AG08395 (cell line): ENCODE measurements at places on chromosomes 5 and 9.

- DNase-seq = no peak
Observed at GRCh38 chr9:8643896-8644295, 844.3 kb upstream of the DMAC1 start.

- DNase-seq = no peak
Observed at GRCh38 chr5:33762859-33763258, 128.9 kb downstream of the ADAMTS12 start.

DNA sequence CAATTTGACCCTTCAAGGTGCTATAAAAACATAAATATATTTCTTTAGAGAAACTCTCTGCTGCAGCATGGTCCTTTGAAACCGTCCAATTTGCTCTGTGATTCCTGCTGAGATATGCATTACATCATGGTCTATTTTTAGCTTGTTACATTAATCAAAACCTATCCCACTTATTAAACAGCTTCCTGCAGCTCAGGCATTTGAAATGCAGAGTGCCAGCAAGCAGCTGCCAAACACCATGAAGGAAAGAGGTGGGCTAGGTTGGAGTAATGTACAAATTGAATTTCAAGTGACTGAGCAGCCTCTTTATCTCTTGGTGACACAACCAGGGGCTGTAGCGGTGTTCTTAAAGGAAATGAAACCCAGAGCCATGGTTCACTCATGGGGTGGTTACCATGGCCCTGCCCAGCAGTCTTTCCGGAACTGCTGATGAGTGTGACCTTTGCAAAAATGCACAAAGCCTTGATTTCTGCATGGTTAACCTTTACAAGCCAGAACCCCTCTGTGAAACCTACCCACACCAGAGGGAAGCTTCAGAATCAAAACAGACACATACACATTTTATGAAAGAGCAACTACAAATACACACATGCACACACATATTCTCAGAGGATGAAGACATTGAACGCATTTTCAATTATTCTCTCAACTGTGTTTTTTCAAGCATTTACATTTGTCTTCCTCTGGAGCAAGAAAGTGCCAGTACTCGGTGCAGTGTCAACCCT, 155.8 kb upstream of the ZNF608 start:
- DNase-seq = no peak

GRCh38 chr5:55172937-55173686, at the start of gene CDC20B:
TSS of gene CDC20B (minus strand) at chr5:55173177. CDS start at chr5:55173000, 177 bp downstream.
- peak; percentile 94 for DNase-seq

DNA sequence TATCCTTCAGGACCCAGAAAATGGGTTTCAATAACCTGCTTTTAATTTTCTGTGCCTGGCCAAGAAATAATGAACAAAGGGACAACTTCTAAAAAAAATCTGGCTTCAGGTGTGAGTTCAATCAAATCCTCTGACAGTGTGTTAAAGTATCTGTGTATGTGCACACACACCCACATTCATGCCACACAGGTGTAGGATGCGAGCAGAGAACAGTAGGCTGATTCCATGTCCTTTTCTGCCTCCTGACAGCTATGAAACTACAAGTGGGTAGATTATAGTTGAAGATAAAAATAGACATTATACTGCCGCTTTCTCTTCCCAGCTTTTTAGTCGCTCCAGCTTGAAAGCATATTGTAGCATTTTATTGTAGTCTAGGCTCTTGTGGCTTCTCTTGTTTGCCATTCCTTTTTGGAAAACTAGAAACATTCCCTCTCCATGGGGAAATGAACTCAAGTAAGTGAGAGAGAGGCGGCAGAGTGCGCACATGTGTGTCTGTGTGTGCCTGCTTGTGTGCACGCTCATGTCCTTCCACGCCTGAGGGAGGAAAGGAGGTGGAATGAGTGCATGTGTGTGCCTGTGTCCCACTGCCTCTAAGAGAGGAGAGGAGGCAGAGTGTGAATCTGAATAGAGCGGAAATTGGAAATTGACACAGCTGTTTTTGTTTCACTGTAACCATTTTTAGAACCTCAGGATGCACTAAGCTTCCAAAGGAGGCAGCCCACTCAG, 273.0 kb downstream of the ELAVL2 start:
- no peak for DNase-seq

- no peak for DNase-seq
Observed at GRCh38 chr9:137368431-137369035, 54.4 kb downstream of the EXD3 start.

GRCh38 chr5:51091816-51092215, 291.4 kb upstream of the ISL1 start:
- DNase-seq = no peak

GRCh38 chr5:124040799-124041198, 528.8 kb downstream of the CSNK1G3 start:
- DNase-seq = peak; percentile 15

GRCh38 chr5:1460054-1460682, 14.9 kb upstream of the SLC6A3 start:
- no peak for DNase-seq

DNA sequence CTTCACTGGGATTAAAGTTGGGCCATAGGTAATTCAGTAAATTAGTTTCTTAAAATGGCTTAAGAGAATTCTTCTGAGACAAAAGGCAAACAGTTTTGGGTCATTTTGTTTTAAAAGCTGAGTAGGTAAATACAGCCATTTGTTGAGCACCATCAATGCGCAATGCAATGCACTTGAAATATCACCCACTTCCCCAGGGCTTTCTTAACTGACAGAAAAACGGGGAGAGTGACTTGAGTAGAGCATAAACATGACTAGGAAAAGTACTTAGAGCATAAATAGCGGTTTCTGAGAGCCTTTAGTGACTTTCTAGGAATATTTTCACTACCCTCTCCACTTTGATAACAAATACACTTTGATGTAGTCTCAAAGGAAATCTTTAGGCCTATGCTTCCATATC, 27.2 kb downstream of the MLANA start:
- DNase-seq = no peak

GRCh38 chr5:17897776-17898175, 263.5 kb downstream of the TAF11L14 start:
- DNase-seq = no peak

DNA sequence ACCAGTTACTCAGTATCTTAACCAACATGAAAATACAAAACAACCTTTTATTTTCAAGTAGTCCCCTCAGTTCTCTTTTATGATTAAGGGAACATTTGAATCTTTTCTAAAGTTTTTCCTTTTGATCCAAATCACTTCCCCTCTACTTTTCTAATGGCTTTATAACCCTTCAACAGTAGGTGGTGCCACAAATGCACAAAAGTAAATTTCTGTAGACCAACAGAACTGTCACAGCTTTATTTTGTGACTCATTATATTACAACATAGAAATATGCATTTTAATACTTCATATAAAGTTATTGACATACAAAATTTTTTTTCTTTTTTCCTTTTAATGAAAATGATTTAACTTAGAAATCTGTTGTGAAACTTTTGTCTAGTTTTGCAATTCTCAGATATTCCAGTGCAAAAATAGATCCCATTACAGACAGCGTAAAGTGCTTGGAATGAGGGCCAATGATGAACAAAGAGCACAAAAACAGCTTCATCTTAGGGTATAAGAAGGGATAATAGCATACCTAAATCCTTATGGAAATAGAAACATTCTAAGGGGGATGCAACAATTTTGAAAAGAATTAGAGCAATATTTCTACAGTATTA, 17.0 kb downstream of the NIPSNAP3B start:
- DNase-seq = peak; percentile 44

GRCh38 chr5:75337366-75338021, 474 bp downstream of the HMGCR start:
- peak; percentile 7 for DNase-seq

- DNase-seq = no peak
Observed at GRCh38 chr5:124162767-124163532, 583.5 kb downstream of the ZNF608 start.

GRCh38 chr5:102715082-102715807, 39.9 kb upstream of the PAM start:
- peak; percentile 69 for DNase-seq

DNA sequence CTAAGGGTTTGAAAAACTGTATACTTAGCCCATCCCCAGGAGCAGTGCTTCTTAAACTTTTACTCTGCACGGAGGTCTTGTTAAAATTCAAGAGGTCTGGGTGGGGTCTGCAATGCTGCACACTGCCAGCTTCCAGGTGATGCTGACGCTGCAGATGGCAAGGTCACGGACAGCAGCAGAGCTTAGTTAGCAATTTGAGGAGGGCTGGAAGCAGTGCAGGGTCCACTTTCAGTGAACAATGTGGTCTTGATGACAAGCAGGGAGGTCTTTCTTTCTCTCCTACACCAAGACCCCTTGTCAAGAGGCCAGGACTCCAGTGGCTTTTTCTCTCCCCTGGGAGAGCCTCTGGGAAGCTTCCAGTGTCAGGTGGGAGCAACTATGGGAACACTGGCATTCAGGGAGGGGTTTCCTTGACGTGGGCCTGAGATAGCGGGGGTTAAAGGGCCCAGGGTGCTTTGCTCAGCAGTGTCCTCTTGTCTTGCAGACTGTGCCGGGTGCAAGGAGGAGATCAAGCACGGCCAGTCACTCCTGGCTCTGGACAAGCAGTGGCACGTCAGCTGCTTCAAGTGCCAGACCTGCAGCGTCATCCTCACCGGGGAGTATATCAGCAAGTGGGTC, 65.0 kb upstream of the AFAP1L1 start:
- no peak for DNase-seq

DNA sequence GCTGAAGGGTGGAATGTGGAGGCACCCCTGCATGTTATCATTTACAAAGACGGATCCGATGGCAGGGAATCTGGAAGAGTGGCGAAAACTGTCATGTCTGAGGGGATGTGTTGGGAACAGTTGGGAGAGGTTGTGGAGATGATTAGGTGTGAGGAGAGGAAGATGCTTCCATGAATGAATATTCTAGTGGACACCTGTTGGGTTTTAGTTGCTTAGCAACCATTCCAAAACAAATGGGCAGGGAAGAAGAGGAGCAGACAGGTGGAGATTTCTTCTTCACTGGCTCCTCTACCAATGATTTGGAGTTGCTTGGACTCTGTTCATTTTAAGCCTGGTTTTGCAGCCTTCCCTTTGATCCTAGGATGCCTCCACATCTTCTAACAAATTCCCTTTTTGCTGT, 465.3 kb upstream of the CLINT1 start:
- DNase-seq = no peak

DNA sequence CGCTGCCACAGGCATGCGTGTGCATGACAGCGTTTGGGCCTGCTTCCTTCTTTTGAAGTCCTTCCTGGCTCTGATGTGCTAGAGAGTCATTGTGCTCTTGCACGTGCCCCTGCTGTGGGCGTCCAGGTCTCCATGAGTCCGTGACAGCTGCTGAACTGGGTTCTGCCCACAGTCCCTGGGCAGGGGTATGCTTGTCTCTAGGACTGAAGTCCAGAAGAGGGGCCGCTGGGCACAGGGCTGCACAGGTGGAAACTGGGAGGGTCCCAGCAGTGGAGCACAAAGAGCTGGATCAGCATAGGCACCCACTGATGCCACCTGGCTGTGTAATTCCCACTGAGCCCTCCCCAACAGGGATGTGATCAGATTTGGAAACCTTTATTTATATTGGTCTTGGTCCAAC, 169.4 kb downstream of the IRX2 start:
- no peak for DNase-seq

- peak; percentile 79 for DNase-seq
Observed at GRCh38 chr5:56950626-56951125, 1.2 kb downstream of the MIER3 start.

DNA sequence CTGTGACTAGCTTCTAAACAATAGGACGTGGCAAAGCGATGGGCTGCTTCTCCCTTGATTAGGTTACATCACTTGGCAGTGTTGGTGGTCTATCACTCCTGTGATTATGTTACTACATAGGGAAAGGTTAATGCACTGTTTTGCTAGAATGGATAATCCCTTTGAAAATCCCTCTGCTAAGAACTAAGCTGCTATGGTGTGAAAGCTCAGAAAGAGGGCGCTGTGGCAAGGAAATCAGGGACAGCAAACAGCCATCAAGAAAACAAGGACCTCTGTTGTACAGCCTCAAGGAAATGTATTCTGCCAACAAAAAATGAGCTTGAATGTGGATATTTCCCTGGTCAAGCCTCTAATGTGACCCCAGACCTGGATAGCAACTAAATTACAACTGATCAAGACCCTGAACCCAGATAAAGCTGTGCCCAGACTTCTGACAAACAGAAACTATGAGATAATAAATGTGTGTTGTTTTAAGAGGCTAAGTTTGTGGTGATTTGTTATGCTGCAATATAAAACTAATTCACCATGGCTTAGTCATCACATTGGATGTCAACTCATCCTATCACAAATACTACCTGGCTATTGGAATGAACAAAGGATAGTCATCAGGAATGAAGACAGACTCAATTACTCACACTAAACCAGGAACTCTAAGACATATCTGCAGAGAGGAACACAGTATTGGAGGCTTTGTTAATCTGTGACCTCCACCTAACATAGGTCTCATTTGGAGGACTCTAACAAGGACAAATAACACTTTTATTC, 1215.9 kb downstream of the EFNA5 start:
- no peak for DNase-seq

DNA sequence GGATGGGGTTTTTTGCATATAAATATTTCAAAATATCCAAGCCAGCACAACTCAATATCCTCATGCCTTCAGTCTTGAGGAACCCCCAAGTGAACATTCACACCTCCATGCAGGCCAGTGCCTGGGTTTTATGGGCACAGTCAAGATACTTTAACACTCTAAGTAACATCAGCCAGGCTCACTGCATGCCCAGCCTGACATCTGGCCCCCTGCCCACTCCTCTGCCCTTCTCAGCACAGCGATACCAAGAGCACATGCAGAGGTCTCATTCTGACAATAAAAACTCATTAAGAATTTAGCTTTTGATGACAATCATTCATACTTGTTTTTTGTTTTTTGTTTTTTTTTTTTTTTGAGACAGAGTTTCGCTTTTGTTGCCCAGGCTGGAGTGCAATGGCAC, 250.0 kb downstream of the CWC27 start:
- DNase-seq = no peak

DNA sequence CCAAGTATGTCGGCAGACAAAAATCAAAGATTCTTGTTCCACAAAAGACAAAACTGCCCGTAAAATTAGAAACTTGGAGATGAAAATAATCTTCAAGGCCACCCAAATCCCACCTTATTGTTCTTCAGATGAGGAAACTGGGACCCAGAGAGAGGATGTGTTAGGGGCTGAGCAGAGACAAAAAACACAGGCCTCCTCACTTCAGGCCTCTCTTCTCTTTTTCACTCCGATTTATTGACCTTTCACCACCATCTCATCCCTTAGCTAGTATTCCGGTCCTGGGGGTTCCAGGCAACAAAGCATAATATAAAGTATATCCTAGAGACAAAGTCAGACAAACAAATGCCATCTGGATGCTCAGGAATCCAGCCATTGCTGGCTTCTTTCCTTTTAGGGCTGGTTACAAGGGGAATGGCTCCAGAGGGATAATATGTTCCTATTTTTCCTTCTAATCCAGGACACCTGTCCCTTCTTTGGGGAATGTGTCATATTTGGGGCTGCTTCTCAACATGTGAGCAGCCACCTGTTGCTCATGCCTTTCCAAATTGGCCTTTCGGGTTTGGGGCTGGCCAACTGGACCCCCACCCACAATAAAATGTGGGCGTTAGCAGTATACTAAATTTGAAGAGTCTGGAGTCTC, 42.2 kb upstream of the AFAP1L1 start:
- DNase-seq = no peak

GRCh38 chr5:2282034-2282690, 399.4 kb upstream of the IRX4 start:
- no peak for DNase-seq
